C1 segment of cervical spinal cord (tissue), 14 donors: ENCODE measurements at places on chromosomes 7 and 10.

DNA sequence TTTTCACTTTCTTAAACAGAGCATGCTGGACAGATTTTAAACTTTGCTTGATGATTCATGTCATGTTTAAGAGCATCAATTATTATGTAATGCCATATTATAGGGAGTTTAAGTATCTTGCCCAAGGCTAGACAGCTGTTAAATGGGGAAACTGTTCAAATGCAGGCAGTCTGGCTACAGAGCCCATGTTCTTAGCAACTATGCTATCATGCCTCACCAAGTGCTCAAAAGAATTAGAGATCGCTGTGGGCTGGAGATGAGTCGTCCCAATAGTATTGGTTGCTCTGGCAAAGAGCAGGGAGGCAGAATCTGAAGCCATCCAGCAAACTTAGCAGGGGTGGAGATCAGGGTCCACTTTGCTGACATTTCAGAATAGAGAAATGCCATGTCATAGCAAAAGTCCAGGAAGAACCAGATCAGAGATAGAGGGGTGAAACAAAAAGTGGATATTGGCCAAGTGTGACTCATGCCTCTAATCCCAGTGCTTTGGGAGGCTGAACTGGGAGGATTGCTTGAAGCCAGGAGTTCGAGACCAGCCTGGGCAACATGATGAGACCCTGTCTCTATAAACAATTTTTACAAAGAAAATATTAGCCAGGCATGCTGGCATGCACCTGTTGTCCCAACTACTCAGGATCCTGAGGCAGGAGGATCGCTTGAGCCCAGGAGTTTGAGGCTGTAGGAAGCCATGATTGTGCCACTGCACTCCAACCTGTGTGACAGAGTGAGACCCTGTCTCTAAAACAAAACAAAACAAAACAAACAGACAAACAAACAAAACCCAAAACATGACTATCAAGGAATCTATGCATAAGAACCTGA lies 57.8 kb downstream of the BAMBI start:
- no peak for DNase-seq

- peak; percentile 60 for DNase-seq
Measured at GRCh38 chr7:151060416-151061212, 1.2 kb downstream of the SLC4A2 start.

DNA sequence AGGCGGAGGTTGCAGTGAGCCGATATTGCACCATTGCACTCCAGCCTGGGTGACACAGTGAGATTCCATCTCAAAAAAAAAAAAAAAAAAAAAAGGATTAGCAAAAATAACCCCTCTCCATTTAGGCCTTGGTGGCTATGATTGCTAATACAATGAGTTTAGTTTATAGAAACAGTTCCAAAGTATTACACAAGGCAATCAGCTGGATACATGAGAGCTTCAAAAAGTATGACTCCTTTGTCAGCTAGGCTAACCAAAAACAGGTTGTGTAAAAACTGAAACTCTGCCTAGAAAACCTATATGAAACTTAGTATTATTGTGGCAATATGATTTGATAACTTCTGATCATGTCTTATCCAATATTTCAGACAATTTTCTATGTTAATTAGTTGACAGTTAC lies 57.2 kb downstream of the SUGCT start:
- DNase-seq: no peak

- DNase-seq: no peak
Measured at GRCh38 chr10:112886463-112886862, 63.6 kb upstream of the TCF7L2 start.

DNA sequence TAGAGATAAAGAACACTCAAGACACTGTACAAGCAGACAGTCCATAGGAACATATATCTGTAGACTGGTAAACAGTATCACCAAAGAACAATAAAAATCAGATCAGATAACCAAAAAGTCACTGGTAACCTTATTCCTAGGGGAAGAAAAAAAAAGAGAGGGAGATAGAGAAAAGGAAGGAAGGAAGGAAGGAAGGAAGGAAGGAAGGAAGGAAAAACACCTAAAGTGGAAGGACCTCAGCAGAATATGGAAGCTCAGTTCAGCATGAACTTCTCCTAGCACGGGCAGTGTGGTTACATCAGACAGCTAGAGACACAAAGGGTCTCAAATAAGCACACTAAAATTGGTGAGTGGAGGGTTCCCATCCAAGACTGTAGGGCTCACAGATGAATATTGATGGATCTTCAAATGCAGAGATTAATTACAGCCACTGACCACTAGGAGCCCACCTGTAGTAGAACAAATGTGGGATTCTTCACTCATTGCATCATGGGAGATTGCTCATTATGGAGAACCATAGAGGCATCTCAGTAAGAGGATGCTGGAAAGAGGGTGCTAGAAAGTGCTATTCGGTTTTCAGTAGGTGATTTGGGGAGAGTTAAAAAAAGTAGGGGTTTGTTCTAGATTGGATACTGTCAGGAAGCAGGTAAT lies 293.4 kb upstream of the C7orf33 start:
- DNase-seq: no peak

GRCh38 chr7:106177738-106178592 lies 65.9 kb upstream of the SYPL1 start:
- DNase-seq: no peak

GRCh38 chr7:114789161-114789560 lies 132.7 kb upstream of the MDFIC start:
- no peak for DNase-seq

- DNase-seq: no peak
Measured at GRCh38 chr7:94135180-94135579, 131.0 kb upstream of the BET1 start.

DNA sequence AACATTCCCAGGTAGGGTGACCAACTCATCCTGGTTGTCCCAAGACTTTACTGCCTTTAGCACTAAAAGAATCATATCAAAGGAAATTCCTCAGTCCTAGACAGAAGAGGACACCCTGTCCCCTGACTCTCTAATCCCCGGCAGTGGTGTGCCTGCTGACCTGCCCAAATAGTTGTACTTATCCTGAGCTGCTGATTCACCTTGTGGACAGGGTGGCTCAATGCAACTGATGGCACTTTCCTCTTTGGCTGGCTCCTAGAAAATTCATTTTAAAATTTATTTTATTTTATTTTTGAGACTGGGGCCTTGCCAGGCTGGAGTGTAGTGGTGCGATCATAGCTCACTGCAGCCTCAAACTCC lies 111.7 kb downstream of the JCAD start:
- no peak for DNase-seq

GRCh38 chr10:128729910-128730420 lies 603.7 kb upstream of the MKI67 start:
- DNase-seq: no peak

DNA sequence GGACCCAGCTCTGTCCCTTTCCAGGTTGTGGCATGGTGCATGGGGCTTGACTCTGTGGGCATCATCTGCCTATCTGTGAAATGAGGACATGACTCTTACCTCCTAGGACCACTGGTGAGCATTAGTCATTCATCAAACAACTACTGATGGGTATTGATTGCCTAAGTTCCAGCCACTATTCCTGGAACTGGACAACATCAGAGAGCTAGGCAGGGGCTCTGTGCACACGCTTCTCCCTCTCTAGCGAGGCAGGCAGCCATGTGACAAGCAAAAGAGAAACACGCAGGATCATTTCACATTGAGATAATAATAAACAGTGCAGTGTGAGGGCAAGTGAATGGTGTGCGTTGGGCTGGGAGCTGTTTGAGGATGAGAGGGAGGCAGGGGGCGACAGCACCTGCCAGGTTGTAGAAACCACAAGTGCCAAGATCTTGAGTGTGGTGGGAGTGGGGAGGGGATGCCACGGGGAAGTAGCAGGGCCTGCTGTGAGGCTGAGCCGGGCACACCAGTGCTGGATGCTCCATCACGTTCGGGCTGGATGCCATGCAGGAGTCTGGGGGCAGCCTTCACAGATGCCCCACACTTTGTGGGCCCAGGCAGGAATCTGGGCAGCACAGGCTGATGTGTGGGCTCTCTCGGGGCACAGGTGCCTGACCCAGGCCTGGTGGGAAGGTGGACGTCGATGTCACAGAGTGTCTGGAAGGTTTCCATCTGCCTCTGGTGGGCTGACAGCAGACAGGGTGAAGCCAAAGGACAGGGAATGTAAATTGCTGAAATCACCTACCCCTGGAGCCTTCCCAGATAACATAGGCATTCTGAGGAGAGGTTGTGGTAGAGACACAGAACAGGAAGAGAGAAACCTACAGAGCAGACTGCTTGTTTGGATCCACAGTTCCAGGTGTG lies 405.5 kb downstream of the RPS24 start:
- no peak for DNase-seq
